Occipital lobe (tissue), 3 donors: ENCODE measurements at places on chromosomes 5 and 9. TPM values are rescaled to one million over a fixed set of nuclear protein-coding genes. Genes with fewer than 3 reads are reported as not detected.

The ANKRD31 gene
- total RNA-seq: 0.94 TPM

The LRRC70 gene
- total RNA-seq: 4.1 TPM

The PCDHA1 gene
- total RNA-seq: 6.6 TPM

The DMRT3 gene
- total RNA-seq: 0.16 TPM

The ALDOB gene
- 0.16 TPM for total RNA-seq

The NR4A3 gene
- 8.7 TPM for total RNA-seq

GRCh38 chr9:101449071-101449721, 13.6 kb upstream of the ALDOB start:
- peak; percentile 76 for DNase-seq

- no peak for DNase-seq
Measured at GRCh38 chr9:85543196-85543595, 198.6 kb downstream of the AGTPBP1 start.

DNA sequence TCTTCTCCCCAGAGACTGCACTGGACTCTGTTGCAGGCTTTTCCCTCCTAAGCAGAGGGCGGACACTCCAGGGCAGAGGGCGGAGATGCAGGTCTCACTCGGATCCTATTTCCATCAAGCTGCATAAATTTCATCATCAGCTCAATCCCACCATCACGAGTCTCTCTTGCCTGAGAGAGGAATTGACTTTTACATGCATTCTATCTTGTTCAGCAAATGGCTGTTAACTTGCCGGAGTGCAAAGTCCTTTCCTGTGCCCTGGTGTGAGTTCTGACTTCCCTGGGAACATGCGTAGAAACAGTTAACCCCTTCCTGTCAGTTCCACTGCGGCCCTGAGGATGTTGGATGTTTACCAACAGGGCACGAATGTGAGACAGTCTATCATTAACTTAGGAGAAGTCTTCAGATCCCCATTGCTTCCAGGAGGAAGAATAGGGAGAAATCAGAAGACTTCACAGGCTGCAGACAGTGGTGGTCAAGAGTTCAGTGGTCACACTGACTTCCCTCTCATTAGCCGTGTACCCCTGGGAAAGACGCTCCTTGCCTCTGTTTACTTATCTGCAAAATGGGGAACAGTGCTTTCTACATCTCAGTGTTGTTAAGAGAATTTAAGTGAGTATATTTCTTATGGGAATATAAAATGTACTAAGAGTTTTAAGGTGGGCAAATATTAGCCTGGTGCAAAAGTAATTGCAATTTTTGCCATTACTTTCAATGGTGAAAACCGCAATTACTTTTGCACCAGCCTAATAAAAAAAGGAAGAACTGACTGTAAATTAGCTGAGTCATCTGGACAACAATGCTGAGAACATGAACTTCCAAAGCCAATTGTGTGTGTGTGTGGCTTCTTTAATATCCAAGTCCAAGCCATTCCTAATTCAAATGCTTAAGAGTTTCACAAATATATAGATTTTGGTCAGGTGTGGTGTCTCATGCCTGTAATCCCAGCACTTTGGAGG, 248.0 kb downstream of the DRD1 start:
- no peak for DNase-seq

DNA sequence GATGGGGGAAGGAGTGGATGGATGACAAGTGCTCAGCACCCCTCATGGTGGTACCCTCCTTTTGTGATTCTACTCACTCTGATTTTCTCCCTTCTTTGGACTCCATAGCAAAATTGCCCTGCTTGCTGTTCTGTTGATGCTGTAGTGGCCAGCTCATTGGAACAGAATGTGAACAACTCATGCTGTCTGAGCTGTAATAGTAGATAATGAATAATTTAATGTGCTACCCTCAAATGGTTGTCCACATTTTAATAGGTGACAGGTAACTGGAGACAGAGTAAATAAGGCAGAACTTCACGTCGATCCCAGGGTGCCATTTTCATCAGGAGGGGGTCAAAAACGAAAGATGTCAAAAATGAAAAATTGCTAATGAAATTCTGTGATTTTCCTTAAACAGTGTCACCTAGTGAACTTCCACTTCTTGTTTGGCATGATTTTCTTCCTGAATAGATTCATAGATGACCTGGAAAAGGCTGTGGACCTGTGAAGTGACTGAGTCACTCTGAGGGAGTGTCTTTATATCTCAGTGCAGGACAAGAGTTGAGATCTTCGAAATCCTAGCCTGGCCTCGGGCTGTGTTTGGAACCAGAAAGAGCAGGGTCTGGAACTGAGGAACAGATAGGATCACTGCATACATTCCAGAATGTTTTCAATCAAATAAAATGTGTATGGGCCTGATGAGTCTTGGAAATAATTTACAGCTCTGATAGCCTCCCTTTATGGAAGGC, 270.2 kb downstream of the PSAT1 start:
- DNase-seq: no peak

GRCh38 chr9:119160551-119160950, 208.7 kb downstream of the BRINP1 start:
- no peak for DNase-seq

DNA sequence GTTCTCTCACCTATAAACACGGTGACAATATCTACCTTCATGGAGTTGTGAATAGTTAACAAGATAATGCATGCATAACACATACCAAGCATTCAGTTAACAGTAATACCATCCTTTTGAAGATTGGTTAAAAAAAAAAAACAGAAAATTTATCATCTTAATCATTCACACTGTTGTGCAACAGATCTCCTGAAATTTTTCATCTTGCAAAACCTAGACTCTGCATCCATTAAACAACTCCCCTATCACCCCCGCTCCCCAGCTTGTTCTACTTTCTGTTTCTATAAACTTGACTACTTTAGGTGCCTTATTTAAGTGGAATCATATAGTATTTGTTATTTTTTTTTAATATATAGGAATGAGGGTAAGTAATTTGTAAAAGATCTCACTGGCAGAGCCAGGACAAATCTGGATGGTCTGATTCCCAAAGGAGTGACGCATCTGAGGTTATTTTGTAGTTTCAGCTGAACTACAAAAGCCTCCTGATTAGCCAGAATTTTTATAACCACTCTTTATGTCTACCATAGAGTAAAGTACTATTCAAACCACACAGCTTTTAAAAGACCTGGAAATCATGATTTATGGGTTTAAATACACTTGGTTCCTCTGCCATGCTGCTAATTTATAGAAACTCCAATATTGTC, 93.0 kb downstream of the FANCC start:
- no peak for DNase-seq

DNA sequence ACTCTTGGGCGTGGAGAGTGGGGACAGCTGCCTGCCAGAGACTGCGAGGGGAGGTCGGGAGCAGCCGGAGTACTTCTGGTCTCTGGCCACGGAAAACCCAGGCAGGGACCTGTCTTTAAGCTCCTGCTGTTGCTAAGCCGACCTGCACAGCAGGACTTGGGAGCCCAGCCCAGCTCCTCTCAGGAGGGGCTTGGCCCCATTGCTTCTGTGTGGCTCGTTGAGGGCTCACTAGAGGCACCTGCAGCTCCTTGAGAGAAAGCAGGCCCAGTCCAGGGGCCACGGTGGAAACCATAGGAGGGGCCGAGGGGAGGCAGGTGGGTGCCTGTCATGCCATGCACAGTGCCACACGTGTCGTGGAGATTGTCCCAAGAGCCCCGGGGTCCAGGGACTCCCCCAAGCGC, 3.3 kb upstream of the LCN2 start:
- DNase-seq: no peak

DNA sequence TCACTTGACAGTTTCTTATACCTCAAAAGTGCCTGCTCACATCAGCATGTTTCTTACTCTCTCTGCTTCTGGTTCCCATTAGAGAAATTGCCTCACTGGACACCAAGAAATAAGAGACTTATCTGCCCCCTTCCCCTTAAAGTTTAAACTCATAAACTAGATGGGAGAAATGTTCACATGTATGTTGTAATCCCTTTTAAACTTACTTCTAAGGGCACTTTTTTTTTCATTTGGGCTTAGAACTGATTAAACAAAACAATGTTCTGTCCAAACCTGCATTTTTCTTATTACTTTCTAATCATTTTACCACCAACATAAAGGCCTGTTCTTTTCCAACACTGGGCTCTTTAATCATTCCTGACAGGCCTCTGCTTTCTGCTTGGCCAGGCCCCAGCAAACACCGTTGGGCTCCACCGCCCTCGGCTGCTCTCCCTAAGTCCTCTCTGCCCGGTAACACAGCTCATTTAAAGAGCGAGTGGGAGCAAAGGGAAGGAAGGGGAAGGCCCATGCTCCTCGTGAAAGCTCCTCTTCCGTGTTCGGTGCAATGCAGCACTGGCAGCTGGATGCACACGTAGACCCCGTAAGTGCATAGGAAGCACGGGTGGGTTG, 53.4 kb downstream of the ROR2 start:
- DNase-seq: no peak

DNA sequence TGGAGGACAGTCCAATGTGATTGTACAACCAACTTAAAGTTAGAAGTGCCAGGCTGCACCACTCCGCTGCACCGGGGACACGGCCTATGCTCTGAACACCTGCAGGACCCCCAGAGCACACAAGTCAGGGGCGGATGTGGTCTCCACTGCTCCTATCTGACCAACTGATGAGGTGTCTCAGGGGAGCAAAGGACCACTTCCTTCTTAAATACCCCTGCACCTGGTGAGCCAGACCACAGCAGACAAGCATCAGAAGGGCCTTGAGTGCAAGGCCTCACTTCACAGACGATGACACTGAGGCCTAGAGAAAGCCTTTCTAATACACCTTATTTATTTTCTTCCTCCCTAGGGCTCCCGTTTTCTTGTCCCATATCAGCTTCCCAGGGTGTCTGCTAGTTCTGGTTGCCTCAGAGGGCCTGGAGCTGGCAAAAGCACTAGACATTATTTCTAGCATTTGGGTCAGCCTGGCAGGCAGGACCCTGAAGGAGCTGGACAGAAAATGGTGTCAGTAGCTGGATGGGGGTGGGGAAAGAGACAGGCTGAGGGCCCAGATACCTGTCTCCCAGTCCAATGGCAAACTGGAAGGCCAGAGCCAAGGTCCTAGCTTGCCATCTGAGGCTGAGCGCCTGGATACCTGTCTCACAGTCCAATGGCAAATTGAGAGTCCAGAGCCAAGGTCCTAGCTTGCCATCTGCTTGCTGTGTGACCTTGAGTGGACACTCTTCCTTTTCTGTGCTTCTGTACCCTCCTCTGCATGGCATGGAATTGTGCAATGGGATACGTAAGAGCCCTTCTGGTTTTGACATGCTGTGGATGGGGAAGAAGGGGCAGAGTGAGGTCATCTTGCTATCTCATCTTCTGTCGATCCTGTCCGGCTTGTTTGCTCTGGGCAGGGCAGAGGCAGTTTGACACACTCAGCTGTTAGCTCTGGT, 9.0 kb downstream of the CCDC69 start:
- DNase-seq: no peak

DNA sequence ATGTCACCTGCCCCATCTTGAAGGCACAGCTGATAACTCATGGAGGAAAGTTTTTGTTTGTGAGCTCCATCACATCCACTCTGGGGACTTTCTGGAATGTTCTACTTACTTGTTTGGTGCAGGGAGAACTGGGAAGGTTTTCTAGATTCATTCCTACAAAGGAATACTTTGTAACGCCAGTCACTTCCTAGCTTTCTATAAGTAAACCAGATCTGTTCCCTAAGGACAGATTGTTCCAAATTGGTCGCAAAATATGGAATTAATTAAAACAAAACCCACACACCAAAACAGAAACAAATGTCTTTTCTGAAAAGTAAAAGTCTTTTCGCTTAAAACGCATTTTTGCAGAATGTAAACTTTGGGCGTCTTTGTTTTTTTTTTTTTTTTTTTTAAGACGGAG, 167.6 kb downstream of the PDZD2 start:
- DNase-seq: no peak

DNA sequence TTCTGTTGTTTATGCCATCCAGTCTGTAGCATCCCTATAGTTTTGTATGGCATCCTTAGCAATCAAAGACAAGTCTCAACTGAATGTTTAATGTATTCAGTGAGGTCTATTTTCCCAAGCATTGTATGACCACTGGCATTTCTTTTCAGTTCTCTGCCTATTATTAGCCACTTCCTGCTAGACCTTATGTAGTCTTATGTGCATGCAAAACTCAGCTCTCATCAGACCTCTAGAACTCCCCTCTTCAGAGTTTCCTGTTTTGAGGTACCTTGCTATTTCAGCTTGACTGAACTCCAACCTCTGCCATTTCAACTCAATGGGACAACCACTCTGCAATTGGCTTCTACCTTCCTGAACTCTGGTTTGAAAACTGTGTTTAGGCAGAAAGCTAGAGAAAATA, 113.2 kb downstream of the SLC25A46 start:
- no peak for DNase-seq

DNA sequence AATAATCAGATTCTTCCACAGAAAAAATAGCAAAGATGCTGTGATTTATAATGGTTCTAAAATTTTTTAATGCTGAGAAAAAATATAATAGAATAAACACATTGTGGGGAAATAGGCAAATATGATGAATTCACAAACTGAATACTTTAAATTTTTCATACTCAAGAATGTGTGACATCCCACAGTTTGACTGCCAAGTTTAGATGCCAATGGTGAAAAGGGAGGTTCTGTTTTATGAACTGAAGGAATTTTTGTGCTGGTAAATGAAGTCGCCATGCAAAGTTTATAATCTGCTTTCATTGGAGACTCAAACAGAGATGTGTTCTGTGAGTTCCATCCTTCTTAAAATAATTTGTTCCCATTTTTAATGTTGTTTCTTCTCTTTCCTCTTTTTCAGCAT, 367.5 kb upstream of the ADAMTS16 start:
- DNase-seq: no peak

- DNase-seq: no peak
Measured at GRCh38 chr5:174843263-174844250, 119.2 kb downstream of the MSX2 start.

DNA sequence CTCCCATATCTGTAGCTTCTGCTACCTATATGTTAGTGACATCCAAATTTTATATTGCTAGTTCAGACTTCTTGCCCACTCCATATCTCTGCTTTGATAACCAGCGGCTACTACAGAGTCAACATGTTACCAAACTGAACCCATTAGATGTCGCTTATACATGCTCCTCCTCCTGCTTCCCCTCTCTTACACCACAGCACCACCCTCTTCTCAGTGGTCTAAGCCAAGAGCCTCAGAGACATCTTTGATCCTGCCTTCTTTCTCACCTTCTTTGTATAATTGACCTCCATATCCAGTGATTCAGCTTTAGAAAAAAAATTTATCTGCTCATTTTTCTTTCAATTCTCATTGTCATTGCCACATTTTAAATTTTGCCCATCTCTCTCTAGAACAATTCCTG, 408.2 kb upstream of the TLE4 start:
- DNase-seq: no peak

DNA sequence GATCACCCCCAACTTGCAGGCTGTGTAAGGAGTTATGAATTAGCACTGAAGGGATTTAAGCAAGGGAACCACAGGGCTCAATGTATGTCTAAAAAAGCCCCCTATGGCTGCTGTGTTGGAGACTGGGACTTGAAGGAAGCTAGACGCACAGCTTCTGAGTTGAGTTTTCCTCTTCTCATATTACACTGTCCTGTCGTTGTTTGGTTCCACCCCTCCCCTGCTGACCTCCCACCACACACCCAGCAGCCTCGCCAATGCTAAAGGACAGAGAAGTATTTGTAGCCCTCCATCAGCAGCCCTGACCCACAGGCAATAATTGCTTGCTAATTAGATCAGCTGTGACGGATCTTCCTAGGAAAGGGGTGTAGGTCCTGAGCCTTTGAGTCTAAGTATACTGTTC, 15.1 kb upstream of the CARTPT start:
- no peak for DNase-seq
